T-cell (primary cell): ENCODE measurements at places on chromosomes 5 and 9.

DNA sequence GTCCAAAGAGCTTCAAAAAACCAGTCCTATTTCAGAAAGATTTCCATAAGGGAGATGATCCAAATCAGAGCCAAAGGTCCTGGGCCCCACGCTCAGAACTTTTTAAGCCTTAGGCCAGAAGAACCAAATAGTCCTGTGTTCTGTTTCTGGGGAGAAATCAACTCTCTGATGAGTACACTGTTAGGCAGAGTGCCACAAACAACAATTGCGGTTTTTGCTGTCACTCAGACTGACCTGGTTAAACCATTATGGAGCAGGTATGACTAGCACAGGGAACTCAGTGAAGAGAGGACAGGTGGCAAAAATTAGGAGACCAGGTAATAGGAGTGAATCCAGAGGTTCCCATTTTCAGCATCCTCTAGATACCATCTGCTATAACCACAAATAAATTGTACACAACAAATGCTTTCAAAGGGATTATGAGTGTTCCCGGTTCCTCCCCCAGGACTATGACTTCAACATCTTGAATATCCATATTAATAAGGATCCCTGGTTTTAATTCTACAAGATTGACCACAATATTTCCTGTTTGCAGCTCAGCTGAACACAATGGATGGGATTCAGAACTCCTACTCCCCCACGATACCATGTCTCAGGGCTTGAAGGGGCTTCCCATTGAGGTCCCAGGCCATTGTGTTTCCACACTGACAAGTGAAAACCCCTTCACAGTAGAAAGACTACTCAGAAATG is 52.1 kb upstream of the FREM1 start:
- DNase-seq, result no peak

- no peak for DNase-seq
Measured at GRCh38 chr5:72191404-72191803, 84.1 kb downstream of the MAP1B start.

DNA sequence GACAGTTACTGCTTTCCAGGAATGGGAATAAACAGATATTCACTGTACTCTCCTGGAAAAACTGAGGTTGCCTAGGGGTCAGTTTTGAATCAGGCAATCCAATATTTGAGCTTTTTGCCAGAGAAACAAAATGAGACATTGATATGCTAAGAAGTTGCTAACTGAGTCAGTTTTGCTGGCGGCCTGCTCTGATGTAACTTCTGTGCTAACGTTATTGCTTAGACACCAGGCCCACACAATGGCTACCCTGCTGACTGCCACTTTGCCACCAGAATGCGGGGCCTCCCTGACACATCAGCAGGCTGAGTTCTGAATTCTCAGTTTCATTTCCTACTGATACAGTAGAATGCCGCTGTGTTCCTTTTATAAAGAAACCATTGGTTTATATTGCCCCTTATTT is 18.2 kb upstream of the ZNF618 start:
- DNase-seq, result no peak

- DNase-seq, result no peak
Measured at GRCh38 chr9:5971740-5972139, 43.7 kb downstream of the RANBP6 start.

DNA sequence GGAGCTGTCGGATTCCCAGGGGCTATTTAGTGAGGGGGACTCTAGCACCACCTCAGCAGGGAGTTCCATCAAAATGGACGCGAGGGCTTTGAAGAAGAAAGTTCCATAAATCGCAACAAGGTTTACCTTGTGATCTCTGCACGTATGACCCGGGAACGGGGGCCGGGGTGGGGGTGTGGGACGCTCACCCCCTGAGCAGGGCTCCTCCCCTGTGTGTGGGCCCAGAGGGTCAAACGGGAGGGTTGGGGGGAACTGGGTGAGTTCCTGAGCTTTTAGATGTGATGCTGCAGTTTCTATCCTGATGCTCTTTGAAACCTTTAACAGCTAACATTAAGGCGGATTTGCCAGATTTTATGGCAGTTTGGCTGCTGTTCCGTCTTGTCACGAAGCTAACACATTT is 18.9 kb upstream of the LRRC14B start:
- DNase-seq, result no peak

DNA sequence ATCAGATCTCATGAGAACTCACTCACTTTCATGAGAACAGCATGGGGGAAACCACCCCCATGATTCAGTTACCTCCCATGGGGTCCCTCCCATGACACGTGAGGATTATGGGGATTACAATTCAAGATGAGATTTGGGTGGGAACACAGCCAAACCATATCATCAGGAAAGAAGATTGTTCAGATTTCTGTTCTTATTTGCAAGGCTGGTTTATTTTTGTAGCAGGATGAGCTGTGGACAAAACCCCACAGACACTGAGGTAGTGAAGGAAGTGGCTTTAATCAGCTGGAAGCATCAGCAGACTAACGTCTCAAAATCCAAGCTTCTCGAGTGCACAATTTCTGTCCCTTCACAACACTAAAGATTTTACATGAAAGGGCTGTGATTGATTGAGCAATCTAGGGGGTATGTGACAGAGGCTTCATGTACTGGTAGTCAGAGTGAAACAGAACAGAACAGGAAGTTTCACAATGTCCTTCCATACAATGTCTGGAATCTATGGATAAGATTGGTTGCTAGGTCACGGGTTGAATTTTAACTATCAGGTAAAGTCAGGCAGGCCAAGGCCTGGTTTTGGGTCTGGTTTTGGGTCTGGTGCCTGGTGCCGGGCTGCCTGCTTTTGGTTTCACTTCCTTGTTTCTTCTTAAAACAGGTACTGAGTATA is 91.3 kb upstream of the ZNF366 start:
- DNase-seq, result no peak

DNA sequence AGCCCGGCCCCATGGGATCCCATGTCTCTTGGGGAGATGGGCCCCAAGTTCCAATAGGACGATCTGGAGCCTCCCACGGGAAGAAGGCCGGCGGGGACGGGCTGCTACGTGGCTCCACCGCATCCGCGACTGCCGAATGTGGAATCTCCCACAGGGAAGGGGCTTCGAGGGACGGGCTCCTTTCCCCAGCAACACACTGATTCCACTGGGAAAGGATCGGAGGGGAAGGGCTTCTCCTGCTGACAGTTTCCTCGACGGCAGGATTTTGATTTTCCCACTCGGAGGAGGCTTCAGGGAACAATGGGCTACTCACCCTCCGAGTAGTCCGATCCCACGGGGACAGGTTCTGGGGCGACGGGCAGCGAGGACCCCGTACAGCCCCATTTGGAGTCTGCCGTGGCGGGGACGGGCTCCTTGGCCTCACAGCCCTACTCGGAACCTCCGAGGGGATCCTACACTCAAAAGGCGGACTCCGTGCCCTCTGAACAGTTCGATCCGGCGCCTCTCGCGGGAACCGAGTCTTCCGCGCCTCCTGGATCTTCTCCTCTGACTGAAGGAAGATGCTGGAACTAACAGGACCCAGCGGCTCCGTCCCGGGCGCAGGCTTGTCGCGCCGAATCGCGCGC is 1.3 kb downstream of the PROB1 start:
- no peak for DNase-seq

- DNase-seq, result no peak
Measured at GRCh38 chr9:4581035-4581760, 80.9 kb upstream of the PLPP6 start.

DNA sequence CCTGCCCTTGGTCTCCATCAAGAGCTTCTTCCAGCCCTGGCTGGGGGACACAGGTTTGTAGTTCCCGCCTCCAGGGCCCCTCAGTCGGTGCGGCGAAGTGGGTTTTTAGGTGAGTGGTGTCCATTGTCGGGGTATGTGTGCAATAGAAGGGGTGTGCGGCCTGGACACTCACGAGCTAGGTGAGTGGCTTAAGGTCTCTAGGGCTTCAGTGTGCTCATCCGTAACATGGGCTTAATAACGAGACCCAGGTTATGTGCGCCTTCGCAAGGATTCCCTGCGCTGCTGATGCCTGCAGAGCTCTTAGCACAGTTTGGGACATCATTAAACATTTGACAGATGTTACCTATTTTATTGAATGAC is 656 bp downstream of the CEP78 start:
- DNase-seq, result no peak

DNA sequence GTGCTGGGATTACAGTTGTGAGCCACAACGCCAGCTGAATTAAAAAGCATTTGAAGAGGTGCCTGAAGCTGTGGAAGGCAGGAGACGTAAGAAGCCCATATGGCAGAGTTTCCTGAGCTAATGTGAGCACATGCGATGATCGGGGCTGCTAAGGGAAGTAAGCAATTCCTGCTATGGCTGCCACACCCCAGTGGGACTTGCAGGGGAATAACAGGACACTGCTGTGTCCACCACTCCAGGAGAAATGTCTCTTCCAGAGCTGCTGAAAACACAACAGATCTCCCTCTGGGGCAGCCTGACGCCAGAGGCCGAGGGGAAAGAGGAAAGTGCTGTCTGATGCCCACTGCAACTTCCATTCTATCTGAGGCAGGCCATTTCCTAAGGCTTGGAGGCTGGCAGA is 46.2 kb upstream of the ANKRD55 start:
- no peak for DNase-seq

GRCh38 chr9:89841456-89841855 is 236.6 kb downstream of the GADD45G start:
- no peak for DNase-seq

- no peak for DNase-seq
Measured at GRCh38 chr9:111833941-111834340, 39.2 kb upstream of the SHOC1 start.

DNA sequence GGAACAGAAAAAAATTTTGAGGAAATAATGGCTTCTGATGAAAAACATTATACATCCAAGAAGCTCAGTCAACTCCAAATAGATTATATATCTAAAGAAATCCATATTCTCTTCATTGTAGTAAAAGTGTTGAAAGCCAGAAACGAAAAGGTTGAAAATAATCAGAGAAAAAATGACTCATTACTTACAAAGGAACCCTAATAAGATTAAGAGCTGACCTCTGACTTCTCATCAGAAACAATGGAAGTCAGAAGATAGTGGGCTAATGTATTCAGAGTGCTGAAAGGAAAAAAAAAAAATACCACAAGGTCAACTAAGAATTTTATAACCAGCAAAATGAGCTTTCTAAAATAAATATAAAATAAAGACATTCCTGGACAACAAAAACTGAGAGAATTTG is 60.0 kb downstream of the HSD17B4 start:
- DNase-seq, result no peak

GRCh38 chr5:143153332-143154119 is 250.0 kb downstream of the NR3C1 start:
- DNase-seq, result no peak

GRCh38 chr9:87118594-87118993 is 171.3 kb upstream of the GAS1 start:
- no peak for DNase-seq

DNA sequence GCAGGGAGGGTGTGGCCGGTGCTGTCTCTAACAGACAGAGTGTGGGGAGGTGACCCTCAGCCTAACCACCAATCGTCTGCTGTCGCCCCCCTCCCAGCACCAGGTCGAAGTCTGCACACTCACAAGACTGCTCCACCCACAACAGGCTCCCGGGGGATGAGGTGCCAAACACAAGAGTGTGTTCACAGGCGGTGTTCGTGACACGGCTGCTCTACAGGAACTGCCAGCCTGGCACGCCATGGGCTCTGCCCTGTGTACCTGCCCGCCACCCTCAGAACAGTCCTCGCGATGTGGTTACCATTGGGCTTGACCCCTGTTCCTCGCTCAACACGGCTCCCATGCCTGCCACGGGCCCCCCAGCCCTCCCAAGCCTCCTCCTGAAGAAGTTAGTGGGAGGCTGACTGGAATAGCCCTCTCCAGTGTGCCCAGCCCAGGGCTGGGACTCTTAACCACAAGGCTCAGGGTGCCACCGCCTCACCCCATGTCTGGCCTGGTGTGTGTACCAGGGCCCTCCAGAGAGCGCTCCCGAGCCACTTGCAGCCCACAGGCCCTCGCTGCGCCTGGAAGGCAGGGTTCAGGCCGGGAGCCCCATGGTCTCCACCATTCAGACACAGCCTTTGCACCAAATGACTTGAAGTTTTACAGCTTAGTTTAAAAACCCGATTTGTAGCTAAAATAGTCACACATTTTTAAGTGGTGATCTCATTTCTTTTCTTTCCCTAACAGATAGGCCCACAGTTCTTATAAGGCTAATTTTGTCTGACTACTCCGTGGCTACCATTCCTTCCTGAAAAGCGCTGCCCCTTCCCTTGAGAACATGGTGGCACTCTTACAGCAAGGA is 102.5 kb downstream of the CAMSAP1 start:
- DNase-seq, result no peak

DNA sequence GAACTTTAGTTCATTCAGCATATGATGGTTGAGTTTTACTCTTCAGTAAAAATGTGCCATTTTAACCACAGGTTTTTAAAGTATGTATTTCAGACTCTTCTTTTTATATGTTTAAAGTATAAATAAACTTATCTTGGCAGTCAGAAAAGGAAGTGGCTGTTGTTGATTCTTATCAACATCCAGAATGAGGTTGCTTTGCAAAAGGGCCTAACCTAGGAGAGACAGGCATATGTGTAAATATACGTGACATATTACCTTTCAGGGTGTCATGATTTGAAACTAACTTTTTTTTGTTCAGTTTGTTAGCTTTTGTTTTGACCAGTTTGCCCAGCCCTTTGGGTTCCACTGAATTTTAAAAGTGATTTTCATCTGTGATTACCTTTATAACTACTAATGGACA is 7.4 kb downstream of the SMARCA2 start:
- no peak for DNase-seq

DNA sequence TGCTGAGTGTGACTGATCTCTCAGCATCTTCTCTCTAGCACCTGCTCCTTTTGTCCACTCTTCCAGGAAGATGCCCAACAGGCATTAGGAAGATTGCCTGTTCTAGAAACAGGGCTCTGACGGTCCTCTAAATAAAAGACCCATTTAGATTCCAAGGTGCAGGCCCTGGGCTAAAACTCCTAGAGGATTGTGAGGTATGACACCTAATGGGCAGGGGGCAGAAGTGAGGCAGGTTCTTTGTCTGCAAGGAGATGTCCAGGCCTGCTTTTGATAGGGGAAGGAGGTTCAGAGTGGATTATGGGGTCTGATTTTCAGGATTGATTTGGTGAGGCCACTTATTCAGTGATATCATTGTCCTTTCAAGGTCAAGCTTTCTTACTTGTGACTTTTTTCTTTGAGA is 140.8 kb upstream of the TRPC7 start:
- no peak for DNase-seq
